ENCODE measurements at places on chromosomes 5 and 9.
A peak's percentile ranks its signal among the peaks of the same experiment; 100 is the strongest.

GRCh38 chr5:94218374-94218773 lies 400.0 kb downstream of the KIAA0825 start:
- no peak for DNase-seq

DNA sequence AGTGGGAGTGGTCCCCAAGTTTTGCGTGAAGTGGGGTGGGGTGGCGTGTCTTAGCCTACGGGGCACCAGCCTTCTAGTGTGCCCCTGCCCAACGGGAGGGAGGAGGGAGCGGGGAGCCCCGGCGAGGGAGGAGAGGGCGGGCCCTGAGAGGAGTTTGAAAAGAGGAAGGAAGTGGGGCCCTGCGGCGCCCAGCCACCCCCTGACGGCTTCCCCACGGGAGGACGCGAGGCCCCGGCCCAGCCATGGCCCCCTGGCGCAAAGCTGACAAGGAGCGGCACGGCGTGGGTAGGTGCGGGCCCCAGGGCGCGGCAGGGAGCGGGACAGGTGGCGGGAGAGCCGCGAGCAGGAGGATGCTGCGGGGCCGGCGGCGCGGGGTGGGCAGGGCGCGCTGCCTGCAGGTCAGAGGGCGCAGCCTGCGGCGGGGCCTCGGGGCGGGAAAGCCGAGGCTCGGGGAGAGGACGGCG lies at the start of gene DOCK2:
Gene DOCK2, plus strand, starts transcription at position 191 of the 464 bp plus-strand sequence. Its CDS starts 52 bp downstream, at position 243.
- DNase-seq = no peak

GRCh38 chr5:128455841-128456361 lies 82.1 kb downstream of the FBN2 start:
- DNase-seq = no peak

DNA sequence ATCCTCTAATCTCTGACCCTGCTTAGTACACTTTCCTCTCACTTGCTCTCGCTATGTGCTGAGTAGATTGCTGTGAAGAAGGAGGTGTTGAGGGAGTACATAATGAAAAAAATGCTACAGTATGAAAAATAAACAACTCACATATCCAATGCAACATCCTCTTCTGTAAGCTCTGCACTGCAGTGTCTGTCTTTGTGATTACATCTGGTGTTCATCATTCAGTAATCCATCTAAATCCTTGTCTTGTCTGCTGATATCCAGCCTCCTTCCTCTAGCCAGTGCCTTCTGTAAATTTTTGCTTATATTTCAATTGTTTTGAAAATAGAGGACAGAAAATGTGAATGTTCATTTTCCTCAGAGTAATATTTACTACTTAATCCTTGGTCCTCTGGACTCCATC lies 57.4 kb upstream of the CDH12 start:
- no peak for DNase-seq

DNA sequence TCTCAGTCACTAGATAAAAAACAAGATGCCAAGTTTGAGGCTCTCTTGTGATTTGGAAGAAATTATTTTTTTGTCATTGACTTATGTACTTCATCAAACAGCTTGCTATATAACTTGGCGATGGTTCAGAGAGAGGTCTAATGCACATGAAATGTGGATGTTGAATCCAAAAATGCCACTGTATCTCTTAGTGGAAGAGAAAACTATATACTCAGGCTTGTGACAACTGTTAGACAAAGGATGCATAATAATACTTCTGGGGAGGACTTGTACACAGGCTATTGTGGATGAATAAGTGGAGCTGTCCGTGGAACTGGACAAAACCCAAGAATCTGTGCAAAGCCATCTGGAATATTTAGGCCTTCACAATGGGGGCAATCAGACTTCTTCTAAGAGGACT lies 162.9 kb upstream of the NMUR2 start:
- DNase-seq = no peak

GRCh38 chr5:31901807-31902530 lies 263.0 kb downstream of the PDZD2 start:
- DNase-seq = no peak

- DNase-seq = no peak
Observed at GRCh38 chr5:166938071-166938470, 1353.4 kb upstream of the WWC1 start.

DNA sequence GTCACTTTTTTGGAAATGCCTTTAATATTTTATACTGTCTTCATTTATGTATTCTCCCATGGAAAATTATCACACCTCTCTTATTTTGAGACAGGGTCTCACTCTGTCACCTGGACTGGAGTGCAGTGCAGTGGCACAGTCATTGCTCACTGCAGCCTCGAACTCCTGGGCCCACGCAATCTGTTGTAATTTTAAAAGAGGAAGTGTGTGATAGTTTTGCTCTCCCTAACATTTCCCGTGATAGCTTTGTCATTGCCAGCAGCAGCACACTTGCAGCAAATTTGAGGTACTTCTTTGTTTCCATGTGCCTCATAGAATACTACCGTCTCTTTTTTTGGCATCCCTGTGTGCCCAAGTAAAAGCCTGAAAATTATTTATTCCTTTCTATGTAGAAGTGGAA lies 103.5 kb downstream of the RNF180 start:
- no peak for DNase-seq

GRCh38 chr5:6235726-6236125 lies 142.6 kb downstream of the MED10 start:
- DNase-seq = no peak

DNA sequence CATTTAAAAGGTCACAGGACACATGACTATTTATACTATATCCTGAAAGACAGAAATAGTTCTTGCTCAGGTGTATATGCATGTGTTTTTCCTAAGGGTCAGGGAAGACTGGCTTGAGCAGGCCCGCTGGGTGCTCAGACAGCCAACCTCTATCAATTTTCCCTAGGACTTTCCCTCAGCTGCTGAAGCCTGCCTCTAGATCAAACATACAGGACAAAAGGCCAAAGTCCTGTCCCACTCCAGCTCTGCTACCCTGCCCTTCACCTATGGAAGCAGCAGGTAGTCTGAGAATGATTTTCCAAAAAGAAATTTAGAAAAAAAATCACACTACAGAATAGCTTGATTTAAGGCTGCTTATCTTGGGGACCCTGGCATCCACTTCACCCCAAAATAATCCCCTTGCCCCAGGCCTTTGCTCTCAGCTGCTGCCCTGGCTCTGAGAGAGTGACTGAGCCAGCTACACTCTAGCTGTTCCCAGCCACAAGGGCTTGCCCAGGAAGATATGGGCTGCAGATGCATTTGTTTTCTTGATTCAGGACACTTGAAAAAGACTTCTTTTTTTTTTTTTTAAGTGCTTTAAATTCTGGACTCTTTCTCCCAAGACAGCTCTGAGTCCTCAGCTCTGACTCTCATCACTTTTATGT lies 42.5 kb downstream of the KLHL3 start:
- no peak for DNase-seq

DNA sequence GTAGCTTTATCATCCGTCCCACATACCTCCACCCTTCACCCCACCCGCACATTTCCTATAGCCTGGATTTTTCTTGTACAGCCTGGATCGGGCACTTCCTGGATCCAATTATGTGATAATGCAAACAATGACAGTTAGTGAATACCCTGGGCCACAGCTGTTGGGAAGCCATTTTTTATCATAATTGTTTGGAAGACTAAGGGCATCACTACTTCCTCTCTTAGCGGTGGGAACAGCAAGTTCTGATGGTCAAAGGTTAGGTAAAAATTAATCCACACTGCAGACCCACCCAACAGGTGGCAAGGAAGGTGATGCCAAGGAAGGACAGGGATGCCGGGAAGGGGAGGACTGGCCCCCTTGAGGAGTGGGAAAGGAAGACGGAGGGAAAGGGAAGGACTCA lies 183.7 kb downstream of the SAXO1 start:
- DNase-seq = no peak

DNA sequence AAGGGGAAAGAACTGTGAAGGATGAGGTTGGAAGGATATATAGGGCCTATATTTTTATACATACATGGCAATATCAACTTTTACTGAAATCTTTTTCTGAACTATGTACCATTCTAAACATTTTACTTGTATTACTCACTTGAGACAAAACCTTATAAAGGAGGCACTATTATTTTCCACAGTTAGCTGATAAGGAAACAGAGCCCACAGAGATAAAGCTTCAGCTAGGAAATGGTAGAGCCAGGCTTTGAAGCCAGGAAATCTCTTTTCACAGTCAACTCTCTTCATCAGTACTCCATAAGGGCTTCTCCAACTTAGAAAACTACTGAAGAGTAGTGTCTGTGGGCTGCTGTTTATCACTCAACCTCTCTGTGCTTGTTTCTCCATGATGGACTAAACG lies 613.7 kb downstream of the PRELID2 start:
- DNase-seq = no peak

- DNase-seq = peak; percentile 71
Observed at GRCh38 chr9:83167126-83167525, 104.2 kb upstream of the RASEF start.

DNA sequence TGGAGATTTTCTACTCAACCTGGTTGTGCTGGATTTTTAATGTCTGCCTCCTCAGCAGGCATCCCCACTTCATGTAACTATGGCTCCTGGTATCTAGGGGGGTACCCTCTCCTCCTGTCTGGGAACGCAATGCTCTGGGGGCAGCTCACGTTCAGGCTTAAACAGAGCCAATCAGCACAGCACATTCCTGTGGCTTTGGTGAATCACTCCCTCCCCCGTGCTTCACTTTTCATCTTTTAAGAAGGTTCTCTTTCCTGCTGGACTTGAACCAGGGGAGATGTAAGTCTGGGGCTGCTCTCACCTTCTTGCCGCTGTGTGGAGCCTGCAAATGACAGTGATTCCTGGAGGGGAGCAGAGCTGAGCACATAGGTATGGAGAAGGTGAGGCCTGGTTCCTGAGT lies 101.2 kb downstream of the MSX2 start:
- DNase-seq = no peak

DNA sequence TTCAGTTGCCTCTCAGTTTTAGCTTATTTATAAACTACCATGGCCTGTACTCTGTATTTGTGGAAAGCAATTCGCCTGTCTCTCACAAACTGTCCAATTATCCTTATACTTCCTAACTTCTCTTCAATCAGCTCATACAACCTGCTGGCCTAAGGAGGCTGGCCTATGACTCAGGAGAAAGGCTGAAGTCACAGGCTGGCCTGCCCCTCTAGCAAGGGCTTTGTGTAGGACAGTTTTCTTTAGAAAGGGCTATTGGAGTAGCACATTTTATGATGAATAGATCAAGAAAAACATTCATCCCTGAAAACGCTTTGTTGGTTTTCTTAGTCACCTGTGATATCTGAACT lies 988.7 kb upstream of the ARRDC3 start:
- DNase-seq = peak; percentile 63

GRCh38 chr9:72893437-72893836 lies 59.4 kb downstream of the ALDH1A1 start:
- DNase-seq = no peak

- peak; percentile 48 for DNase-seq
Observed at GRCh38 chr5:172666251-172666650, 25.2 kb downstream of the NEURL1B start.

GRCh38 chr9:135779571-135779970 lies 77.6 kb downstream of the KCNT1 start:
- no peak for DNase-seq

DNA sequence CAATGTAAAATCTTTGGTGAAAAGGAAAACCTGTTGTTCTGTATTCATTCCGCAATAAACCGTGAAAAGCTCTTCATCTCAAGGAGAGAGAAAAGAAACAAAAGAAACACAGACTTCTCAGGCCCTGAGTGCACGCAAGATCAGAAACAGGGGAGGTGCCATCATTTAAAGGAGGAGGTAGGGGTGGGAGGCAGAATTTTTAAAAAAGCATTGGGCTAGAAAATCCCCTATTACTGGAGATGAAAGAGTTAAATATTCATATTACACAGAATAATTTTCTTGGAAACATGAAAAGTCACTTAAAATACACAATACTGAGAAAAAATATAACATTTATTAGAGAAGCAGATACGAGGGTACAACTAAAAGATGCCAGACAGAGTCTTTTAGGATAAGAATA lies 56.3 kb downstream of the USP20 start:
- DNase-seq = no peak

GRCh38 chr9:85142496-85142911 lies 473.0 kb downstream of the NTRK2 start:
- no peak for DNase-seq

GRCh38 chr5:62605638-62606037 lies 27.0 kb downstream of the LRRC70 start:
- no peak for DNase-seq

DNA sequence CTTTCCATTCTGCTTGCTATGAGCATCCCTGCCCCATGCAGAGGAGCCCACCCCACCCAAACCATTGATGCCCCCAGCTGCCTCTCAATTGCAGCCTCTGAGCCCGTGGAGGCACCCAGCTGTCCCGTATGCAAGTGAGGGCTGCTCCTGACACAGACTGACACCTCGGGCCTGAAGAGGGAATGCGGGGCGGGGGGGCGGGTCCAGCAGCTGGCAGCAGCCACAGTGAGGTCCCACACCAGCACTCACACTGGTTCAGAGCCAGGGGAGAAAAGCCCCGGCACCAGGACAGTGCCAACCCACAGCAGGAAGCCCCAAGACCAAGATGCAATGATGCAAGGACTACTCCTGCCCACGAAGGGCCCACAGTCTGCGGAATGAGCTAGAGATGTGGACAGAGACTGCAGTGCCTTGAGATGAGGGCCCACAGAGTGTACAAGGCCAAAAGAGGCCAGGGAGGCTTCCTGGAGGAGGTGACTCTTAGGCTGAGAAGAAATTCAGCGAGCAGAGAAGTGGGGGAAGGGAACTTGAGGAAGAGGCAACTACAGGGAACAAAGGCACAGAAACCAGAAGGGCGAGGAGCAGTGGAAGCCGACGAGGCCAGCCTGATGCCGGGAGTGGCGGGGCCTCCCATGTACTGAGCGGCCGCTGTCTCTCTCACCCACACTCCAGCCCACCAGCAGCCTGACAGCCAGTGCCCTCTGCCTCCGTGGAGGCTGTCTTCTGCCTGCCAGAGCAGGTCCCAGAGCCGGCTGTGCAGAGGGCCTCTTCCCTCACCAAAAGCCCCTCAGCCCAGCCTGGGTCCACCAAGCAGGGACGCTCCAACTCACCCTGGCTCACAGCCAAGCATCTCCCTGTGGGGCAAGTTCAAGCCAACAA lies 9.2 kb downstream of the EEIG1 start:
- peak; percentile 28 for DNase-seq

- DNase-seq = peak; percentile 75
Observed at GRCh38 chr9:135906291-135907005, 898 bp downstream of the CAMSAP1 start.

DNA sequence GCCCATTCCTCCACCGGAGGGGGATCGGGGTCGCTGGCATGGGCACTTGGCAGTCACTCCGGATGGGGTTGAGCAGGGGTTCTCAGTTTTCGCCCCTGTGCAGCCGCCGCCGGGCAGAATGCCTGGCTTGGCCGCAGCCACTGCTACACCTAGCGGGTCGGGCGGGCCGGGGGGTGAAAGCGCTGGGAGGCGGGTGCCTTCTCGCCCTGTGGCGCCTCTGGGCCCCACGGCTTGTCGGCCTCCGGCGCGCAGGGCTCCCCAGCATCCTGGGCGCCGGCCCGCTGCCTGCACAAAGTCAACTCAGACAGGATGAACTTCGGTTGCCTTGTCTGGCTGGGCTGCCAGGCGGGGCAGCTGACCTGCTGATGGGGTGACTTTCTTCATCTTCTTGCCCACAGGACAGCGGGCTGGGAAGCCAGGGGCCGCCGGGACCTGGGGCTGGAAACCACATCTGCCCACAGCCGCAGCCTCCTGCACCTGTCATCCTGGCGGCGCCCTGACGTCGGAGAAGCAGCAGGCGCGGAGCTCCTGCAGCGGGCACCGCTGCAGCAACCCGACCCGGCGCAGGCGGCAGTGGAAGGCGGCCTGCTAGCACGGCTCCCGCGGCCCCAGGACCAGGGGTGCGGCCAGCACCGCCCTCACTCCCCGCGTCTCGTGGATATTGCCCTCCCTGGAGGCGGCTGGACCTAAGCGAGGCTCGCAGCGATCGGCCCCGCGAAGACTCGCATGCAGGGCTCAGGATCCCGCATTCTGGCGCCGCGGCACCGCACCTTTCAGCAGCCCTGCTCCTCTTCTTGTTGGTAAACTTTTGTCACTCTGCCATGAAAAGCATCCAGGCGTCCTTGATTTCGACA lies 1.3 kb upstream of the ANKRD18A start:
- peak; percentile 33 for DNase-seq
